ENCODE measurements at places on chromosomes 16 and 17. TPM values are rescaled to one million over a fixed set of nuclear protein-coding genes. Genes with fewer than 3 reads are reported as not detected.

ZNF207 gene
- total RNA-seq = 201 TPM

ACSM3 gene
- total RNA-seq = 16.6 TPM

HSD17B2 gene
- not detected for total RNA-seq

NETO2 gene
- total RNA-seq = 3.1 TPM

COPRS gene
- 57.5 TPM for total RNA-seq

PIK3R5 gene
- 50.4 TPM for total RNA-seq

ARL17A gene
- total RNA-seq = 26.1 TPM

GPR179 gene
- total RNA-seq = 0.07 TPM

PHOSPHO1 gene
- total RNA-seq = not detected

DNA sequence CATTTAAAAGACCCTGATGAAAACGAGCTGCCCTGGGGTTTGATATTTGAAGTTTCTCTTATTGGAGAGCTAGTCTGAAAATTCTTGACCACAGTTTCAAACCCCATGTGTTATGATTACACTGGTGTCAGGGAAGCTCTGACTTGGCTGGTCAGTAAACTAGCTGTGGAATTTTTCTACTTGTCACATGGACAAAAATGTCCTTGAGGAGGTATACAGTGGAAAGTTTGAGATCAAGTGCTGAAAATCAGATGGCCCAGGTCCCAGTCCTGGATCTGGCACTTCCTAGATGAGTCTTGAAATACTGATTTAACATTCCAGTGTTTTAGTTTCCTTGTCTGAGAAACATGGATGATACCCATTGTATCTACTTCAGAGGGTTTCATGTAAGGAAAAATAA lies 30.7 kb upstream of the SOX9 start:
- DNase-seq = no peak
- peaks cover 2% of the 10 kb centered on the region for H3K27me3 ChIP-seq
- H3K4me3 ChIP-seq = no peak overlapping the region
- H3K4me1 ChIP-seq = no peaks in the 10 kb centered on the region
- H3K36me3 ChIP-seq = no peaks in the 10 kb centered on the region
- no peak overlapping the region for H3K27ac ChIP-seq

DNA sequence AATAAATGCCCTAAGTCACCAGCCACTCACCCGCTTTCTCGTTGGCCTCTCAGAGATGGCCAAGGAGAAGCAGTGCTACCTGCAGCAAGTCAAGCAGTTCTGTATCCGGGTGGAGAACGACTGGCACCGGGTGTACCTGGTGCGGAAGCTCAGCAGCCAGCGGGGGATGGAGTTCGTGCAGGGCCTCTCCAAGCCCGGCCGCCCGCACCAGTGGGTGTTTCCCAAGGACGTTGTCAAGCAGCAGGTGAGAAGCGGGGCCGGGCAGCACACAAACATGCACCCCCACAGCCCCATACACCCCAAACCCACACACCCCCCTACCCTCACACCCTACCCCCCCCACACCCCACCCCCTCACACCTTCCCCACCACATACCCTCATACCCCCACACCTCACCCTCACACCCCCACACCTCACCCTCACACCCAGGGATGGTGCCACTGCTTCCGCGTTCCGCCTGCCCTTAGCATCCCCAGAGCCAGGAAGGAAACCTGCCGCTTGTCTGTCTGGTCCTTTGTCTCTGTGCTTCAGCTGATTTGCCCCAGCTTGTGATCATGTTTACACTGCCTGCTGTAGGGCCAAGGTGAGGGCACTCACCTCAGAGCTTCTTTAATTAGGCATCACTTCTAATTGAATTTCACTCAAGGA lies 41.9 kb upstream of the ENDOV start:
- H3K4me1 ChIP-seq = no peaks in the 10 kb centered on the region
- H3K4me3 ChIP-seq = no peak overlapping the region
- H3K27me3 ChIP-seq = no peaks in the 10 kb centered on the region
- peaks cover 63% of the 10 kb centered on the region for H3K36me3 ChIP-seq

GRCh38 chr16:27620541-27620940 lies 70.6 kb downstream of the KATNIP start:
- no peak overlapping the region for H3K4me3 ChIP-seq
- H3K4me1 ChIP-seq = no peaks in the 10 kb centered on the region
- H3K27me3 ChIP-seq = no peaks in the 10 kb centered on the region

- no peaks in the 10 kb centered on the region for H3K27me3 ChIP-seq
- no peak overlapping the region for H3K27ac ChIP-seq
- H3K4me3 ChIP-seq = no peak overlapping the region
- no peaks in the 10 kb centered on the region for H3K36me3 ChIP-seq
- DNase-seq = no peak
Observed at GRCh38 chr17:50087912-50088405, 7.2 kb upstream of the PDK2 start.

DNA sequence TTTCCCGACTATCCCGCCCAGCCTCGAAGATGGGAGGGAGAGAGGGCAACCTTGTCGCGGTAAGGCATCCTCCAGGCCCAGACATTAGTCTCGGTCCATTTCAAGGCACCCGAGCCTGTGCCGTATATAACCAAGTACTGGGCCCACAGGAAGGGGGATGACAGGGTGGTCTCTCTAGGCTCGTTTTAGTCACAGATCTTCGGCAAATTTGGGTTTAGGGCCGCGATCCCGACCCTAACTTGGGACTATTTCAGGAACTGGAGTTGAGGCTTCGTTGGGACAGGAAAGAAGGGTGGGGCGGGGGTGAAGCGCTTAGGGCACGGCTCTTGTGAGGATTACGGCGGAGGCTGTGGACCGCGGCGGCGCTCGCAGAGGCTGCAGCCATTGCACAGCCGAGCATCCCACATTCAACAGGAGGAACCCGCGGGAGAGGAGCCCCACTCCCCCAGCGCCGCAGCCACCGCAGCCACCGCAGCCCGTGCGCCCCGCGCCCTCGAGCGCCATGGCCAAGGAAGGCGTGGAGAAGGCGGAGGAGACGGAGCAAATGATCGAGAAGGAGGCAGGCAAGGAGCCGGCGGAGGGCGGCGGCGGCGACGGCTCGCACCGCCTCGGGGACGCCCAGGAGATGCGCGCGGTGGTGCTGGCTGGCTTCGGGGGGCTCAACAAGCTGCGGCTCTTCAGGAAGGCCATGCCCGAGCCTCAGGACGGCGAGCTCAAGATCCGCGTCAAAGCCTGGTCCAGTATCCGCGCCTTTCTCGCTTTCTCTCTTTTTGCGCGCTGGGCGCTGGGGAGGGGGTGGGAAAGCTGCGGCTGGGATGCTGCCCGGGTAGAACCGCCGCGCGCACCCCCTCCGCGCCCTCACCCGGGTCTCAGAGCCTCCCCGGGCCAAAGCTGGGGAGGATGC lies at the start of gene VAT1L:
VAT1L (plus strand) TSS at position 384 of the 904 bp plus-strand sequence; CDS start at position 503, 119 bp downstream.
- H3K4me3 ChIP-seq = peak within 1 kb of the TSS; percentile 48
- no peaks in the 10 kb centered on the region for H3K36me3 ChIP-seq
- DNase-seq = peak; percentile 9

GRCh38 chr17:50281739-50282401 lies 7.6 kb downstream of the TMEM92 start:
- H3K27me3 ChIP-seq = peaks cover 25% of the 10 kb centered on the region
- no peak overlapping the region for H3K4me3 ChIP-seq
- H3K4me1 ChIP-seq = peaks cover 11% of the 10 kb centered on the region
- DNase-seq = no peak

DNA sequence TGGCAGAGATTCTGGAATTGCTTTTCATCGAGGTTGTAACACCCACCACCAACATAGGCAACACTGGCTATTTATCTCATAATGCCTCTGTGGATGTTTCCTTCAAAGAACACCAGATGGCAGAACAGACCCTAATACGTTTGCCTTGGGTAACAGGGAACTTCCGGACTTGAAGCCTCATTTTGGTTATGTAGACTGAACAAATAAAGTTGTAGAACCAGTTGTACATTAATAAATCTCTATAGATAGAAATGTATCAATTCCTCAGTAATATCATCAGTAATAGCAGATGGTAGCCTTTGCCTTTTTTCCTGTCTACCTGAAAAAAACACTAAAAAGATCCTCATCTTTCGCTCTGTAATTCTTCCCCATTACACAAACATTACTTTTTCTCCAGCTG lies 25.9 kb upstream of the APOH start:
- DNase-seq = peak; percentile 54
- no peaks in the 10 kb centered on the region for H3K36me3 ChIP-seq
- peak overlapping the region; percentile 40 for H3K27ac ChIP-seq
- H3K27me3 ChIP-seq = no peaks in the 10 kb centered on the region
- peaks cover 14% of the 10 kb centered on the region for H3K4me1 ChIP-seq

DNA sequence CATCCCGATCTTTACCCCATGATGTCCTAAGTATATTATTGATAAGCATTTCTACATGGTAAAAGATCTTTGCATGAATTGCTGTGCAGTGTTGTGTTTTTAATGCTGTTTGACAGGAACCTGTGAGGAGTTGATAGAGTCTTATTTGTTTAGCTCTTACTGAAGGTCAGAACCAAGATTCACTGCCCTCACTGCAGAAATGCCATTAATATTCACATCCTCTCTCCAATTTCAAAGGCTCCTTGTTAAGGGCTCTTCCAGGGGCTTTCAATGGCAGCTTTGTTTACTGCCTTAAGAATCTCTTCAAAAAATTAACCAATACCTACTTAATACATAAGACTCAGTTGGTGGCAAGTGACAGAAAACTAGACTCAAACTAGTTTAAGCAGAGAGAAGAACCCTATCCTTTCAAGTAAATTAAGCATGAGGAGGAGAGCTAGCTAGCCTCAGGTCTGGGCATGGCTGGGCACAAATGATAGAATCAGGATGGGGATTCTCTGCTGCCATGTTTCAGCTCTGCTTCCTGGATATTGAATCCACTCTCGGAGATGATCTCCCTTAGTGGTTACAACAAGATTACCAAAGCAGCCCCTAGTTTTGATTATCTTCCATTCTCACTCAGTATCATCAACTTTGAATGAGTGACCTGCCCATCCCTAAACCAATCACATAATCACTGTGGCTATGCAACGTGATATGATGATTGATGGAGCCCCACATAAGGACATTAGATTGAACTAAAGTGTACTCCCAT lies 311.8 kb downstream of the CDH11 start:
- no peaks in the 10 kb centered on the region for H3K4me1 ChIP-seq
- no peak for DNase-seq
- no peak overlapping the region for H3K27ac ChIP-seq
- H3K4me3 ChIP-seq = no peak overlapping the region
- no peaks in the 10 kb centered on the region for H3K36me3 ChIP-seq

DNA sequence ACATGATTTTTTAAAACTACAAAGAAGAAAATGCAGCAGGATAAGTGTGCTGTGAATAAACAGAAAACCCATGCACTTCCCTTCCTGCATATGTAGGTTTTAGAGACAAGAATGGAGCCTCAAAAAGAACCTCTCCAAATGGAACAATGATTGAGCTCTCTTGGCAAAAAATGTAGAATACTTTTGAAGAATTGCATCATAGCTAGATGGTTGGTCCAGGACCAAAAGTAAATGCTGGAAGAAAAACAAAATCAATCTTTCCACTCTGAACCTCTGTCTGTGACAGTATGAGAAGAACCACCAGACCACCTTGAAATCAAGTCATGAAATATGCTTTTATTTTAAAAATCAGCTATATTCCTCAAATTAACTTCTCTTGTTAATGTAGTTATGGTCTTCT lies 17.5 kb downstream of the HELZ start:
- H3K27ac ChIP-seq = no peak overlapping the region
- peaks cover 40% of the 10 kb centered on the region for H3K36me3 ChIP-seq
- H3K4me1 ChIP-seq = peaks cover 38% of the 10 kb centered on the region
- no peaks in the 10 kb centered on the region for H3K27me3 ChIP-seq
- DNase-seq = no peak
- H3K4me3 ChIP-seq = no peak overlapping the region

DNA sequence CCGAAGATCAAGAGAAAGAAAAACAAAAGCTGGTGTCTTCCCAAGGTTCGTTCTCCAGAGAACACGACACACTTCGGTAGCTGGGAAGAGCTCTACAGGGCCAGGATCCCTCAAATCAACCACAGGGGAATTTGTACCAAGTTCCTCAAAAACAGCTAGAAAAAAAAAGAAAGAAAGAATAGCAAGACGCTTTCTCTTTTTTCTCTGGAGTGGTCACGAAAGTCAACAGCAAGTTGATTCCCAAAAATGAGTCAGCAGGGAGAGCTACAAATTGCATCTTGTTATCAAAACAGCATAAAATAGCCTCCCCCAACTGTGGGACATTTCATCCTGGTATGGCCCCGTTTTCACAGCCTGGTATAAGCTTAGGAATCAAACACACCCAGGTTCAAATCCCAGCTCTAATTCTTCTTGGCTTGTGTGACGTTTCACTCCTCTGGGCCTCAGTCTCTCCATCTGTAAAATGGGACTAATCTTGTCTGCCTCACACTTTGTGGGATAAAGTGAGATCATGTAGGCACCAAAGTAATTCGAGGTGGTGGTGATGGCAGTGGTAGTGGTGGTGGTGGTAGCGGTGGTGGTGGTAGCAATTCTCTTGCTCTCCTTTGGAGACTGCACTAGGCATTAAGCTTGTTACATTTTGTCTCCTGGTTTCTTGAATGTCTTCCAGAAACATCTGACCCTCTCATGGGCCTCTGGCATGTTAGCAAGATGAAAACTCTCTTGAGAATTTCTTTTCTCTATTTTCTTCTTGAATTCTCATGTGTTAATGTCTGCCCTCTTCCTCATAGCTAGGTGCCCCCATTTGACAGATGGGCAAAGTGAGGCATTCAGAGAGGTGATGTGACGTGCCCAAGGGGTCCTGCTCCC lies 988 bp upstream of the IL21R start:
- no peaks in the 10 kb centered on the region for H3K27me3 ChIP-seq
- H3K27ac ChIP-seq = peak overlapping the region; percentile 91
- H3K4me1 ChIP-seq = peaks cover 28% of the 10 kb centered on the region

GRCh38 chr16:46612121-46612520 lies 9.1 kb downstream of the SHCBP1 start:
- no peak for DNase-seq
- H3K27ac ChIP-seq = no peak overlapping the region
- no peak overlapping the region for H3K4me3 ChIP-seq
- no peaks in the 10 kb centered on the region for H3K4me1 ChIP-seq
- no peaks in the 10 kb centered on the region for H3K27me3 ChIP-seq

GRCh38 chr16:3536271-3536731 lies 35.5 kb downstream of the CLUAP1 start:
- H3K4me1 ChIP-seq = no peaks in the 10 kb centered on the region
- H3K4me3 ChIP-seq = no peak overlapping the region
- DNase-seq = no peak
- no peaks in the 10 kb centered on the region for H3K27me3 ChIP-seq
- H3K36me3 ChIP-seq = peaks cover 12% of the 10 kb centered on the region

Data from activated CD8-positive, alpha-beta T cell treated with anti-CD3 and anti-CD28 coated beads for 36 hours (primary cell).